ENCODE measurements at places on chromosomes 6 and 20.

- no peak for DNase-seq
These were observed 6.9 kb downstream of the MANBAL start for GRCh38 chr20:37296371-37296770.

DNA sequence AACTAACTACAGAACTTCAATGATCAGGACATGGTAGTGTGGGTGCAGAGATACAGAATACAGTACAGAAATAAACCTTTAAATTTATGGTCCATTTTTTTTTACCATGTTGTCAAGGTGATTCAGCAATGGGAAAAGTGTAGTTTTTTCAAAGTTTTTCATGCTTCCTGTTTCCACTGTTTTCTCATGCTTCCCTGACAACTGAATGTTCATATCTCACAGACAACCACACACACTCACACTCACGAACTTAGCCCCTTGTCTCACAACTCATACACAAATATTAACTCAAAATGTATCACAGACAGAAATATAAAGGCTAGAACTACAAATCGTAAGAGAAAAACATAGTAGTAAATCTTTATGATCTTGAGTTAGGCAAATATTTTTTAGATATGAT, 232.6 kb upstream of the CDYL start:
- DNase-seq = no peak

- DNase-seq = no peak
These were observed 14.2 kb downstream of the SLX4IP start for GRCh38 chr20:10449270-10449669.

- DNase-seq = no peak
These were observed 6.3 kb downstream of the RPL7L1 start for GRCh38 chr6:42885702-42886101.

- DNase-seq = no peak
These were observed 246.2 kb downstream of the FOXC1 start for GRCh38 chr6:1855890-1856289.

GRCh38 chr6:163813979-163814493, 399.5 kb downstream of the QKI start:
- no peak for DNase-seq

- DNase-seq = no peak
These were observed 128.3 kb upstream of the MAP3K7 start for GRCh38 chr6:90715093-90715655.

- no peak for DNase-seq
These were observed at the start of gene EFCAB8 for GRCh38 chr20:32858701-32859372. TSS of gene EFCAB8 (plus strand) at chr20:32858923. CDS start at chr20:32863793, 4,870 bp downstream.

DNA sequence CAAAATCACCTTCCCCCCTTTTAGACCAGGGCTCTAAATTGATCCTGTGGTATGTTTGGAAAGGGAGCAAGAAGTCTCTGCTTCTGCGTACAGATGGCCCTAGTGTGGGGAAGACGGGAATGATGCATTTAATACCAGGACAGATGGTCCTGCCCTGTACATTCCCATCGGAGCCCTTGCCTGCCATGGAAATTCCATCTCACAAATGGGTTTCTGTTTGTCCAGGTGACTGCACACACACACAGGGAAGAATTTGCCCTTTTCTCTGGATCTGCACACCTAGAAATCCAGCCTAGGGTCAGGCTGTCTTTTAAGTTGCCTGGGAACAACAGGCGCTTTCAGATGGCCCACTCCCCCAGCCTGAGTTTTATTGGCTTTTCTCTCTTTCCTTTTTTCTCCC, 1.3 kb downstream of the MAS1 start:
- no peak for DNase-seq

DNA sequence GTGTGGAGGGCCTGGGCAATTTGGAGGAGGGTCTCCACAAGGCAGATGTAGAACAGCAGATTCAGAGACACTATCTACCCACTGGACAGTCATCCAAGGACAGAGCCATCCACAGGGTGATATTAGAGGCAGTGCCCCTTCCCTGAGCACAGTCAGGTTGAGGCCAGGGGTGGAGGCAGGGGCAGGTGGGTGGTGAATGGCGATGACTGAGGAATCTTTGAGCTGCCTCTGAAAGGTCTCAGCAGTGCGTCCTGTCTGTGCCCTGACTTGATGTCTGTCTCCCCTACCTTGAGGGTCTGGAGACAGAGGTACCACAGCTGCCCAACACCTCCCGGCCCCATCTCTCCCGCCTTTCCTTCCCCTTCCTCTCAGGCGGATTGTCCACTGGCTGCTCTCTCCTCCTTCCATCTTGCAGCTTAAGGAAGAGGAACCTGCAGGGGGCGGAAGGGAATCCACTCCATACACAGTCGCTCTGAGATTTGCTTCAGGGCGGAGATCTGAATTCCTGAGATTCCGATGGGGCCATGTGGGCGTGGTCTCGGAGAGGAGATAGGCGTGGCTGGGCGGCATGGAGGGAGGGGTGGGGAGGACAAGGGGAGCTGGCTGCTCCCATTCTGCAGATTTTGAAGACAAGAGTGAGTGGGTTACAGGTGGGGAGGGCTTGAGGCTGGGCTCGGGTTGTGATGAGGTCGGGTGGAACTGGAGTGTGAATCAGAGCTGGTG, 1.7 kb downstream of the MUCL3 start:
- DNase-seq = no peak

DNA sequence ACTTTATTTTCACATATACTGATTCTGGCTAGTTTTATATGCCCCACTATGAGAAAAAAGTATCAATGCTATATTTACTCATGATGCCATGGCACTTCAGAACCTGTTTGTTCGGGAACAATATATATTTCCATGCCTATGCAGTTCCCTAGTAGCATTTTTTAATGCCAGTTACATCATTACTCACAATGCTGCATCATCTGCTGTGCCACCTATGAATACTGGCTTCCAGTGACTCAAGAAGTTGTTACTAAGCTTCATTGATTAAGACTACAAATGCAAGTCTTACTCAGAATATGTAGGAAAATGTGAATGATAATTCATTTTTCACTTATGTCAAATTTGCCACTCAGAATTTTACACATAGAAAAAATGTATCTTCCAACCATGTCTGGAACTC, 97.9 kb downstream of the MAFB start:
- no peak for DNase-seq

- no peak for DNase-seq
These were observed 90.5 kb downstream of the NDUFAF5 start for GRCh38 chr20:13875265-13875811.

- DNase-seq = no peak
These were observed 51.1 kb downstream of the KCNB1 start for GRCh38 chr20:49431329-49431728.

- DNase-seq = no peak
These were observed 539.2 kb downstream of the GRIK2 start for GRCh38 chr6:101932704-101933103.

DNA sequence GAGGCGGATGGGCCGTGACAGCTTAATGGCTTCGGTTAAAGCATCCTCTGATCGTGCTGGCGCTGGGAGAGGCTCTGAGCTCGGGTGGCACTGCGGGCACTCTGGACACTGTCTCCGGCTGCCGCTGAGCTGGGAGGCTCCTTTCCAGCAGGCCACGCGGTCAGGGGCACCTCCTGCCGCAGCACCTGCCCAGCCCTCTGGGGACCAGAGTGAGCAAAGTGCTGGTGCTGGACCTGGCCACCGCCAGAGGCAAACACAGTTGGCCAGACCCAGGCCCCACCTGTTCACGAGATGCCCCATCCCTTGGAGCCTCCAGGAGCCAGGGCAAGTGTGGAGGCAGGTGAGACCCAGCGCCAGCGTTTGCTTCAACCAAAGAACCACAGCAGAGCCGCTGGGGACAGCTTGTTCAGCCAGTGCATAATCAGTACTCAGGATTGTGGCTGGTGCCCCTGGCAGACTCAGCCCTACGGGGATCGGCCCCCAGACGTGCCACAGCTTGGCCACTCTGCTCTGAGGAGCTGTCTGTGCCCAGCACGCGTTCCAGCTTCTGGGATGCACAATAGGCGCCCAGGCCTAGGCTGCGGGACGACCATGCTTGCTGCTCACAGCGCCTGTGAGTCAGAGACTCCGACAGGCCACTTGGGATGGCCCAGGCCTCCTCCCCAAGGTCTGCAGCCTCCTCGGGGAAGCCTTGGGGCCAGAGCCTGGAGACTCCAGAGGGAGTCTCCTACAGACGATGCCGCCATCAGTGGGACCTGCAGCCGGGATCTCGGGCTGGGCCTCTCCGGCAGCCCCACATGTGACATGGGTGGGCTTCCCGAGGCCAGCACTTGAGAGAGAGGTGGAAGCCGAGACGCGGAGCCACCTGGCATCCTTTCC, 38.2 kb upstream of the SLCO4A1 start:
- no peak for DNase-seq

DNA sequence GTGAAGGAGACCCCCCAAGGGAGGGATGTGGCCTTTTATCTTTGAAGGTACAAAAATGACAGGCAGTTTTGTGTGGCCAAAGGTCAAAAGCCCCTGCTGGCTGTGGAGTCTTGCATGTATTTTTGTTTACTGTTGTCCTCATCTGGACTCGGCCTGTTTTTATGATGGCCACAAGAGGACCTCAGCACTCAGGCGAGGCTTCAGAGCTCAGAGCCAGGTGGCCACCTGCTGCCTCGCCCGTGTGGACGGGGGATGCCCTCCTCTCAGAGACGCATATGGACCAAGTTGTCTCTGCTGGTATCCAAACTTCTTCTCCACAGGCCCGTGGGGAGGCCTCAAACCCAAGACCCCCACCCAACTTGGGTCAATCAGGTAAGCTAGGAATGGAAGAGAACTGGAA, 118.2 kb downstream of the DACT2 start:
- DNase-seq = no peak

- DNase-seq = no peak
These were observed 1174.7 kb upstream of the MAP3K7 start for GRCh38 chr6:91761621-91762020.

GRCh38 chr20:40359131-40359912, 329.7 kb downstream of the MAFB start:
- no peak for DNase-seq

DNA sequence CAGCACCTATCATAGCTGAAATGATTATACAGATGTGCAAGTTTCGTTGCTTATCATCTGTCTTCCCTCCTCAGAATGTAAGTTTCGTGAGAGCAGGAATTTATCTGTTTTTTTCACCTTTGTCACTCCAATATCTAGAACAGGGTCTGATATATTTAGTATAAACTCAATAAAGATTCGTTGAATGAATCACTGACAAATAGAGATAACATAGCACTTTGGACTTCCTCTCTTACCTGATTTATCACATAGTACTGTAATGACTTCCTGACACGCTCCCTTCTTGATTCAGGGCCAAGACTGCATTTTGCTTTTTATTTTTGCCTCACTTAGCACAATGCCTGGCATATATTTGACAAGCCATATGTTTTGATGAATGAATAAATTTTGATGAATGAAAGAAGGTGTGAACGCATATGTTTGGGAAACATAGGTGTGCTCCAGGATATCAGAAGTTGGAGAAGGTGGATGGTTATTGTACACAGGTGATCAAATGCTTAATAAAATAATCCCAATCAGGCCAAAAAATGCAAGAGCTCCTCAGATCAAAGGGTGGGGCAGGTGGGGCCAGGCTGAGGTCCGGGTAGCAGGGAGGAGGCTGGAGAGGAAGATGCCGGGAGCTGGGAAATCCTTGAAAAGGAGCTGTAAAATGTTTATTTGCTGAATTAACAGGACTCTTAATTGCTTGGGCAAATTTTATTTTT, 33.0 kb downstream of the PIM1 start:
- DNase-seq = no peak

DNA sequence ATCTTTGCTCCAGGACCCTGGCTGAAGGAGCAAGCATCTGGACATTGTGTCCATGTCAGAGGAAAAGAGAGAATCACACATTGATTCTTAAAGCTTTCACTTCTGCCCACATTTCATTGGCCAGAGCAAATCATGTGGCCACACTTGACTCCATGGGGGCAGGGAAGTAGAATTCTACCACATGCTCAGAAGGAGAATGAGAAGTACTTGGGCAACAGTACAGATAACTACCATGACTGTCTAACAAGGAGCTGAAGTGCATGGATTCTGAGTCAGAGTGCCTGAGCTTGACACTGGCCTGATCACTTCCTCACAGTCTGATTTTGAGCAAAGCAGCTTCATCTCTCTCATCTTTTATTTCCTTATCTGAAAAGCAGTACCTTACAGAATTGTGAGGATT, 38.6 kb downstream of the GHRH start:
- no peak for DNase-seq

- peak; percentile 27 for DNase-seq
These were observed 95.3 kb upstream of the ARMC2 start for GRCh38 chr6:108752733-108753590.

GRCh38 chr20:22058746-22059145, 353.3 kb downstream of the PAX1 start:
- DNase-seq = no peak

GRCh38 chr20:10863337-10864060, 189.7 kb upstream of the JAG1 start:
- DNase-seq = no peak

DNA sequence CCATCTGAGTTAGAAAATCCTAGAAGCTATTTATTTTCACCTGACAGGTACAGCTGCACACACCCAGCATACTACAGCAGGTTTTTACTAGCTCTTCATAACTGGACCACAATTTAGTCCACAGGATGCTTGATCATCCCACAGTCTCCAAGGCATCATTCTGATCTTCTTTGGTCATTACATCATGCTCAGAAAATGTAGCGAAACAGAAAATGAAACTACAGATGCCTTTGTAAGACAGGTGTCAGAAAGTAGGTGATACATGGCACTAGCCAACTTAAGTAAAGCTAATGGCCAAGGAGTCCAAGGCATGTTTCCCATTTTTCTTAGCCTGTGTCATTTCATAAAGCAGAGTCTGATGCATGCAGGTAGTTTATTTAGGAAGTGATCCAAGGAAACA, 102.3 kb downstream of the HTR1B start:
- DNase-seq = no peak

DNA sequence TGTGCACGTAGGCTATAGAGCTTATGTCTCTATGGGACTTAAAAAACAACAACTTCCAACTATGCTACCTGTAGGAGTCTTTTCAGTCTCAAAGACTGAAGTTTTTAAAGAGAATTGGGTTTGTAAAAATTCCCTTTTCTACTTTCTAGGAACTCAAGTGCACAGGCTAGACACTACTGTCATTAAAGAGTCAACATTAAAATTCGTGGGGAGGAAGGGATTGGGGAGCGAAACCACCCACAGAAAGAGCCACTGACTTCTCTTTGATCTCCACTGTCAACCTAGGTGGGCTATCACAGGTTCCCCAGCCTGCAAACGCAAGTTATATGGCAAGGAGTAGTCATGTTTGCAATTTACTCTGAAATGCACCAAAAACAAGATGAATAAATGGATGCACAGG, 37.7 kb downstream of the ADTRP start:
- DNase-seq = no peak

GRCh38 chr20:46171909-46172308, 53.8 kb downstream of the CD40 start:
- no peak for DNase-seq

GRCh38 chr6:105432797-105433196, 29.9 kb upstream of the PREP start:
- DNase-seq = no peak

GRCh38 chr20:9838378-9839295, at the start of gene PAK5:
TSS of gene PAK5 (minus strand) at chr20:9839076. CDS start at chr20:9644328, 194,748 bp downstream.
- DNase-seq = peak; percentile 96

- DNase-seq = no peak
These were observed 71.8 kb downstream of the MTHFD1L start for GRCh38 chr6:150937132-150937906.

Measured in NCI-H748 treated with DMSO at 0.1 percent for 48 hours (cell line).